ENCODE measurements at places on chromosomes 13 and 19. TPM values are rescaled to one million over a fixed set of nuclear protein-coding genes. Genes with fewer than 3 reads are reported as not detected.

GRCh38 chr13:27039171-27039701, 132.4 kb downstream of the USP12 start:
- peaks cover 40% of the 10 kb centered on the region for H3K4me1 ChIP-seq
- H3K36me3 ChIP-seq: no peaks in the 10 kb centered on the region
- H3K27me3 ChIP-seq: no peaks in the 10 kb centered on the region
- DNase-seq: no peak
- H3K27ac ChIP-seq: no peak overlapping the region
- no peak overlapping the region for H3K4me3 ChIP-seq

The ZNF579 gene
- total RNA-seq: 7.1 TPM

The CFD gene
- total RNA-seq: 3.2 TPM

The ZFR2 gene
- total RNA-seq: not detected

DNA sequence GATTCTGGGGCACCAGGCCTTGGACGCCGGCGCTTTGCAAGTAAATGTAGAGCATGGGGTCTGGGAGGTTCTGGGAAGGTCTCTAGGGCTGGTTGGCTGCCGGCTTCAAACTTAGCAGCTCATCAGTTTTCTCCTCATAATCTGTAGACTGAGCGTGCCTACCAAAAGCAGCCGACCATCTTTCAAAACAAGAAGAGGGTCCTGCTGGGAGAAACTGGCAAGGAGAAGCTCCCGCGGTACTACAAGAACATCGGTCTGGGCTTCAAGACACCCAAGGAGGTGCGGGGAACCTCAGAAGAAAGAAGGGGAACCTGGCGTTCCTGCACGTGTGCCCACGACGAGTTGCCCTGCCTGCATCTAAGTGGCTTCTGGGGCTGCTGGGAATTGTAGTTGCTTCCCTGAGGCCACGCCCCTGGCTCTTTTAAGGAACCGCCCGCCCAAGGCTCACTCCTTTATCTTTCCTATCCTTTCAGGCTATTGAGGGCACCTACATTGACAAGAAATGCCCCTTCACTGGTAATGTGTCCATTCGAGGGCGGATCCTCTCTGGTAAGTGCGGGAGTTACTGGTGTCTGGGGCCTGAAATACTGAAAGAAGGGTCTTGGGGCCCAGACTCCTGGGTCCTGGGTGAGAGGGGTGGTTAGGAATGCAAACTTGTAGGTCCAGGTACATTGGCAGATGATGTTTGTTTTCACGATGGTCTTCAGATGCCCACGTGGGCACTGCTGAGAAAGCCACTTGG, 984 bp downstream of the RPS11 start:
- H3K27ac ChIP-seq: peak overlapping the region; percentile 80
- no peaks in the 10 kb centered on the region for H3K27me3 ChIP-seq
- peak overlapping the region; percentile 91 for H3K4me3 ChIP-seq
- peaks cover 30% of the 10 kb centered on the region for H3K36me3 ChIP-seq
- DNase-seq: peak; percentile 89

DNA sequence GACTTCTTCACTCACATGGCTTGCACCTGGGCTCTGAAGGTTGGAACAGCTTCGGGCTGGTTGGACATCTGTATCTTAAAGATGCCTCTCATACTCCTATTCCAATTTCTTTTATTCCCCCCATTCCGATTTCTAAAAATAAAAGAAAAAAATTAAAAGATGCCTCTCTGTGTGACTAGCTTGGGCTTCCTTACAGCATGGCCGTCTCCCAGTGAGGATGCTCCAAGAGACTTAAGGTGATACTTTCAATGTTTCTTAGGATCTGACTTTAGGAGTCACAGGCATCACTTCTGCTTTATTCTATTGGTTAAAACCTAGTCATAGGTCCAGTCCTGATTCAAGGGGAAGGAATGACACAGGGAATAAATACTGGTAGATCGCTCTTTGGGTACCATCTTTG, 9.9 kb upstream of the SULT2A1 start:
- H3K36me3 ChIP-seq: no peaks in the 10 kb centered on the region
- H3K4me1 ChIP-seq: no peaks in the 10 kb centered on the region
- H3K4me3 ChIP-seq: no peak overlapping the region
- no peaks in the 10 kb centered on the region for H3K27me3 ChIP-seq
- DNase-seq: no peak

The SPRED3 gene
- 7.7 TPM for total RNA-seq

The CYP2A7 gene
- not detected for total RNA-seq

The CGB2 gene
- not detected for total RNA-seq

GRCh38 chr19:2503521-2504109, 27.7 kb downstream of the GADD45B start:
- peak; percentile 95 for DNase-seq
- H3K4me1 ChIP-seq: peaks cover 20% of the 10 kb centered on the region
- no peak overlapping the region for H3K4me3 ChIP-seq
- no peaks in the 10 kb centered on the region for H3K36me3 ChIP-seq
